ENCODE measurements at places on chromosomes 7 and 10. TPM values are rescaled to one million over a fixed set of nuclear protein-coding genes. Genes with fewer than 3 reads are reported as not detected.

HOXA11 gene
- 1.1 TPM for total RNA-seq

PNLIPRP3 gene
- not detected for total RNA-seq

CDH23 gene
- total RNA-seq, result not detected

FAM131B gene
- 0.79 TPM for total RNA-seq

ADAM8 gene
- 1.3 TPM for total RNA-seq

WNT8B gene
- total RNA-seq, result not detected

LIPJ gene
- total RNA-seq, result not detected

ADCY1 gene
- total RNA-seq, result 4.0 TPM

MYH16 gene
- 0.34 TPM for total RNA-seq

GRCh38 chr10:30705625-30706149 is 76.1 kb upstream of the LYZL2 start:
- DNase-seq, result no peak

- no peak for DNase-seq
Observed at GRCh38 chr10:78919181-78919966, 149.4 kb upstream of the ZMIZ1 start.

- peak; percentile 42 for DNase-seq
Observed at GRCh38 chr7:2631946-2632732, at the start of gene TTYH3. TSS of gene TTYH3 (plus strand) at chr7:2631986. CDS start at chr7:2632156, 170 bp downstream.

- DNase-seq, result no peak
Observed at GRCh38 chr7:119026391-119026790, 801.9 kb downstream of the ANKRD7 start.

DNA sequence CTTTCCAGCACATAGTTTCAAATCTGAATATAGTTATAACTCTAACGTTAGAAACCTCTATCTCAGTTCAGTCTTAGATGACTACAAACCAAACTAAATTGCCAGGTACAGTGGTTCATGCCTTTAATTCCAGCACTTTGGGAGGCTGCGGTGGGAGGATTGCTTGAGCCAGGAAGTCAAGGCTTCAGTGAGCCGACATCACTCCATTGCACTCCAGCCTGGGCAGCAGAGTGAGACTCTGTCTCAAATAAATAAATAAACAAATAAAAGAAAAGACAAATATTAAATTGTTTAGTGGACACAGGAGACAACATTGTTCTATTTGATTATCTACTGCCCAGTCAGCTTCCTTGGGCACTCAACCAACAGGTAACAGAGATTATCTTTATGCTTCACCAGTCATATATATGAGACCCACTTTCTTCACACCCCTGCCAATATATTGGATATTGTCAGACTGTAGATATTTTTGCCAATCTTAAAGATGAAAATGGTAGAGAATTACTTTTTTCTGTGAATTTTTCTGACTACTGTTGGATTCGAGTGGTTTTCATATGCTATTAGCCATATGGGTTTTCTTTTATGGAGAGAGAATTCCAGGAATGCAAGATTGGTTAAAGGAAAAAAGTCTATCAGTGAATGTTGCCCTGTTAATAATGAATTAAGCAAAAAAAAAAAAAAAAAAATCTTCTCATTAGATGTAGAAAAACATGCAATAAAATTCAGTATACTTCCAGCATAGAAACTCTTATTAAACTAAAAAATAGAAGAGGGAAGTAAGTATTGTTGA is 16.0 kb downstream of the HDAC9 start:
- peak; percentile 40 for DNase-seq

DNA sequence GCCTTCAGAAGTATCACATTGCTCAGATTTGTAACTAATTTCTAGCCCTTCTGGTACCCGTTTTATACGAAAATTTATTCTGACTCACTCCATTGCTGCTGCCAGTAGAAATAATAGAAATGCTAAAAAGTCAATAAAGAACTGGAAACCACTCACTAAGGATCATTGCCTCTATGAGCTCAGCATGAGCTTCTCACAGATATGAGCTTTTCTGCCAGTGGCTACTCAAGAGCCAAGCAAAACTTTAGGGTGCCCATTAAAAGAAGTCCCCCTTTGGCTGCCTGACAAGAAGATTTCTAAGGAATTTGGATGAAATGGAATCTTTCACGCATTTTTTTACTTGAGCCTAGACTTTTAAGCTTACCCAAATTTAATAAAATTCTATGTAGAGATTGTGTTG is 52.5 kb downstream of the GPR37 start:
- no peak for DNase-seq

DNA sequence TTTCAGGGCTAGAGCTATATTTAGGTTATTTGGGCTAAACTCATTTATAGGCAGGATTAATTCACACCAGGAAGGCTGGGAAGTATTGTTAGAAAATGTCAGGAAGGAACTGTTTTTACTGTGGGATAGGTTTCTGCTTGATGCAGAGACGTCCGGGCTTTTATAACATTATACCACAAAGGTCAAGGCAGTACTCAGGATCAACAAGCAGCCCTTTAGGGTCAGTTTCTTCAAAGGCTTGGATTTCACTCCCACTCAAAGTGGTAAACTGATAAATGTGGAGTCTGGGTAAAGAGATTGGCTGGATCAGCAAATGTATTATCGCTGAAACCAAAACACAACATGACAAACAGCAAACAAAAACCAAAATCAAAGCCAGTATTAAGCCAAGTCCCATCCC is 127.2 kb downstream of the ARL5B start:
- no peak for DNase-seq

DNA sequence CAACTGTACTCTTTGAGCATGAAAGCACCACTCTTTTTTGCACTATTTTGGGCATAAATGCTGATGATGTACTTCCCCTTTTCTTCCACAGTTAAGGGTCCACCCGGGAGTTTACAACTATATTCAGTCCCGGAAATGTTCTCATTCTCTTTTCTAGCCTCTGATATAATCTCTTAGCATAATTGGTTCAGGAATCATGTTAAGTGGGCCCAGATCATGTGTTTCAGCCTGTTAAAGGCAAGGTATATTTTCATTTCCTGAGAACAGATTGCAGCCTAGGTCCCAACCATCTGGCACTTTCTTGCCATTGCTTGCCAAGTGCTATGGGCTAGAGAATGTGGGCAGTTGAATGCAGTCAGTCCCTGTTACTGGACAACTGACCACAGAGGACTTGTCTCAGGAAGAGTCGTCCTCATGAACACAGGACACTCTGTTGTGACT is 111.4 kb upstream of the GLCCI1 start:
- no peak for DNase-seq

DNA sequence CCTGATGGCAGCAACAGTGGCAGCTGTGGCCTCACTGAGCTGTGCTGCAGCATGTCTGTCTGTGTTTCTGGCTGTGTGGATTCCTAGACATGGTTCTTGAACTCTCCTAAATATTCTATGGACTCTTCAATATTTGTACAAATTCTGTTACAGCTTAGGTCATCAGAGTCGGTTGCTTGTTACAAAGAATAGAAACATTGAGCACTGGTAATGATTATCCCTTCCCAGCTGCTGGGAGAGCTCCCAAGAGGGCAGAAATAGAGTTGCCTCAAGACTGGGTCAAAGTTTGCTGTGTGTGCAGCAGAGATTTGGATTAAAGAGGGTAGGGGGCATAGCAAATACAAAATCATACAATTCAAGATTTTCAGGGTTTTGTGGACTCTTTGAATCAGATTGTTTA is 337.1 kb upstream of the AKR1E2 start:
- no peak for DNase-seq

- peak; percentile 56 for DNase-seq
Observed at GRCh38 chr7:157043745-157044144, 33.3 kb upstream of the MNX1 start.

GRCh38 chr10:125002047-125002422 is 60.1 kb downstream of the ZRANB1 start:
- no peak for DNase-seq

- no peak for DNase-seq
Observed at GRCh38 chr10:72487521-72487920, 132.8 kb upstream of the DNAJB12 start.

DNA sequence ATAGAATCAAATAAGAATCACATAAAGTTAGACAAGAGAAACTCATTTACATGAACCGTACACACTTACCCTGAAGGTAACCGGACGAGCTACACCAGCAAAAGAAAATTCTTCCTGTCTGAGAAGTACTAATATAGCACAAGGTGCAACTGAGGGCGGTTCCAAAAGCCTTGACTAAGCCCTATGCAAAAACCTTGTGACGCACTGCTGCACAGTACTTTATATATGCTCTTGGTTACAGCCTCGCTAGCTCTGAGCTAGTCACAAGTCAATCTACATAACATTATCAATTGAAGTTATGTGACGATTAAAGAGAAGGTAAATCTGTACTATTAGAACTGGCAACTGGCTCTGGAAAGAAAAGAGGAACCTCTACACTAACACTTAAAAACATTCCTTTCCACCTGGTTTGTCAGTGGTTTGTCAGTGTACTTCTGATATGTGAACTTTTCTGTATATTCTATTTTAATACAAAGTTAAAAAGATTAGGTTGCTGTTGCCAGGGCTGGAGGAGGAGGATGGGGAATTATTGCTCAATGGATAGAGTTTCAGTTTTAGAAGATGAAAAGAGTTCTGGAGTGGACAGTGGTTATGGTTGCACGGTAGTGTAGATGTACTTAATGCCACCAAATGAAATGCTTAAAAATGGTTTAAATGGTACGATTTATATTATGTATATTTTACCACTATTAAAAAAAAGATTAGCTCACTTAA is 21.6 kb downstream of the NT5C3A start:
- DNase-seq, result no peak

DNA sequence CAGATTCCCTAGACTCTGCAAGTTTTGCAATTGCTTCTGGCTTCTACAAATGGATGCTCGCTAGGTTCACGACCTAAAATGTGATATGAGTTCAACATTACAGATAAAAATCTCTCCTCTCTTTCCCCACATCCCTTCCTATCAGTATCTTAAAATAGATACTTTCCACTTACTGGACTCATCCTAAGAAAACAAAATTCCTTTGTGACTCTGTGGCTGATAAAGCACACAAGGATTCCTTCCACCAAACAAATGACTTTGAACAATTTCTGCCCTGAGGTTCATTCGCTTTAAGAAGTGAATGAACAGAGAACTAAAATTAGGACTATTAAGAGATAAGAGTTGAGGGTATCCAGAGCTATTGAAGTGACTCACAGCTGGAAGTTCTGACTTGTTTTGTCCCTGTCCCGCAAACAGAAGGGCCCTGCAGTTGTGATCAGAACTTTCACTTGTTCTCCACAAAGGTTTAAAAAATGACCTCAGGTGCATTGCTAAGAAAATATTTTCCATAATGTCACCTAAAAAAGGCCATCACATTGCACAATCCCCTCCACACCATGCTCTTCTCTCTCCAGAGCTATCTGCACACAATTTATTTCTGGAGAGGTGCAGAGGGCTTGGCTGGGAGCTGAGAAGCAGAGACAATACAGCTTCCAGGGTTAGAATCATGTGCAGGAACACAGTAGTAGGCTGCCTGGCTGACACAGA is 96.1 kb downstream of the PIP4K2A start:
- DNase-seq, result peak; percentile 75

GRCh38 chr7:100171840-100172239 is 3.4 kb upstream of the GAL3ST4 start:
- no peak for DNase-seq

DNA sequence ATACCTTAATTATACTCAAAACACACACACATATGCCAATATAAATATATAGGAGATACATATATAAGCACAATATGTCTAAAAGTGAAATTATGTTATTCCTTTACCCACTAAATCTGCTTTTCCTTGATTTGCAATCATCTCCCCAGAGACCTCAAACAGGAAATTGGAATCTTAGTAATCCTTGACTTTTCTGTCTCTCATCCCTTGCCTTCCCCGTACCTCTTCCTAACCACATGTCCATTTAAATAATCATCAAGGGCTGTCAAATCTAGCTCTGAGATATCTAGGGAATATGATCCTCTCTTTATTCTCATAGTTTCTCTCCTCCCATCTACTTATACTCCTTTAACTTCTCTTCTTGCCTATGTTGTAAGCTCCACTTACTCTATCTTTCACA is 336.6 kb downstream of the HGF start:
- DNase-seq, result no peak

DNA sequence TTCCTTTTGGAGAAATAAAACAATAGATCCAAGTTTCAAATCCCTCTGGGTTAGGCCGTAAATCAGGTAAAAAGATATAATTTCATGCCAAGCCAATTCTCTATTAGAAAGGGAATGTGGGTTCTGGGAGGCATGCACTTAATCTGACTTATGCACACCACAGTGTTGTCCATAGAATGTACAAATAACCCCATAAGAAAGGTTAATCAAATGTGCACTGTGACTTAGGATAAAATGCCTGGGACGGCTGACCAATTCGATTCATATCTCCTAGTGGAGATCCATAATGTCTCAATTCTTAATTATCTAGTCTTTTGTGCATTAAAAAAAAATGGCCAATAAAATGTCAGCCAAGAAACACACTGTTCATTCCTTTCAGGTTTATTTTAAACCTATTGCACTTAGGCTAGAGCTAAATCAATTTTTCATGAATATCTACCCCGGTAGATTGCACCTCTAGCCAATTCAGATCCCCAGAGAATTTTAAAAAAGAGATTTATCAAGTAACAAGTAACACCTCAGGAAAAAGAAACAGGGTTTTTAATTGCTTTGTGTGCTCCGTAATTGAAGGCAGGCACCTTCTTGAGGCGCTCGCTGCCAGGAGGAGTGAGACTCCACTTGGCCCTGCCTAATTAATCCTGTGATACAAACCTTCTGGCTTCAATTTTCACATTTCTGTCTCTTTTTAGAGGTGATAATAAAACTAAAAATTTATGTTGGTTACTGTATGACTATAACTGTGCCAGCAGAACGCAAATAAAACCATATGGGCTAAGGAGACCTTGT is 265.1 kb downstream of the ETV1 start:
- no peak for DNase-seq

- DNase-seq, result no peak
Observed at GRCh38 chr7:1861799-1862458, 191.9 kb downstream of the ELFN1 start.

Data from M059J (cell line).